ENCODE measurements at places on chromosomes 5 and 9.

DNA sequence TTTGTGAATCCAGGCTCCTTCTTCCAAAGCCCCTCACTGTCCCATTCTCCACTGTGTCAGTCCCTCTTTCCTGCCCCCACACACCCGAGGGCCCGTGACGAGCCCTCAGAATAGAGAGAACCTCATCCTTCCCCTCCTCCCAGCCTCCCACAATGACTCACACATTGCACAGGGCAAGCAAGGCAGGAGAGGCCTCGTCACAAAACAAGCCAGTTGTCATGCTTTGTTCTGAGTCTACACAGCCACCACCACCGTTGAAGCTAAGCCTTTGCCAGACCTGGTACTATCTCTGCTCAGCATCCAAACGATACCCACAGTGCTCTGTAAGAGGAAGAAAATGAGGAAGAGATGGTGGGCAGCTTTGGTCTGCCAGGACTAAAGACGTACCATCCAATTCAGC lies 142.2 kb upstream of the ZNF366 start:
- DNase-seq: no peak

DNA sequence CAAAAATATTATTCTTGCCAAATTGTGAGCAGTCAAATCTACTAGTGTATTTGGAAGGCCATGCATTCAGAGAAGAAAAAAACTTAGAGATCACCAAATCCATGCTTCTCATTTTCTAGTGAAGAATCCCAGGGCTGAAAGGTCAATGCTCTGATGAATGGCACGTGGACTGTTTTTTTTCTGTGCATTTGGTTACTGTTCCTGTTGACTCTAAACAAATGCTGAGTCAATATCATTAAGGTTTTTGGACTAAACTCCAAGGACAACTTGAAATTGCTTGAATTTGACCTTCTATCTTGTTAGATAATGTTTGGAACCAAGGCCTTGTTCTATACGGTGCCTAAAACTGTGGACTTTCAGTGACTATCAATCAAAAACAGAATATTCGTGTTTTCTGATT lies 142.2 kb downstream of the OSTF1 start:
- no peak for DNase-seq

- no peak for DNase-seq
These were observed 36.5 kb downstream of the KIF2A start for GRCh38 chr5:62342476-62342837.

- no peak for DNase-seq
These were observed 1028.6 kb downstream of the CDH9 start for GRCh38 chr5:26009742-26010141.

DNA sequence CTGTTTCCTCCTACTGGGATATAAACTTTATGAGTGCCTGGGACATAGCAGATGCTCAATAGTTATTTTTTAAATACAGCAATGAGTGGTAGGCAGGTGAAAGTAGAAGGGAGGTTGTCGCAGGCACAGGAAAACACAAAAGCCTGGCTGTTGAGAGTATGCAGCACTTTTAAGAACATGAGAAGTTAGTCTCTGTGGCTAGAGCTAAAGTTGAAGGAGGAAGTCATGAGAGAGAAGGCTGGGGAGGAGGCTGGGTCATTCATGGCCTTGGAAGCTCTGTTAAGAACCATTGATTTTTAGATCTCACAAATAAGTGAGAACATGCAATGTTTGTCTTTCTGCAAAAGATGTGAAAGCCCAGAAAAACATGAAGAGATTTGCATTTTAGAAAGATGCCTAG lies 126.7 kb downstream of the PRKACG start:
- no peak for DNase-seq

DNA sequence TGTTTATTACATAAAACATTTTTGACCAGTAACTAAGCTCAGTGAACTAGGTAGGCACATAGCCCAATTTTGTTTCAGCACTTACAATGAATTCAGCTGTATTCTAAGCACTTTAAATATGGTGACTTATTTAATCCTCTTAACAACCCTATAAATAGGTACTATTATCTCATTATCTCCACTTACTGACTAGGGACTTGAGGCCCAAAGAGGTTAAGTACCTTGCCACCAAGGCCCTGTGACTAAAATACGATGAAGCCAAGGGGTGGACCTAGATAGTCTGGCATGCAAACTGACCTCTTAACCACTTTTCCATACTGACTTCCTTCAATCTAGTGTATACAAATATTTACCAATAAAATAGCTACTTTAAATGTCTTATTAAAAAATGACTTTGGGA lies 266.4 kb downstream of the ZNF608 start:
- DNase-seq: no peak

DNA sequence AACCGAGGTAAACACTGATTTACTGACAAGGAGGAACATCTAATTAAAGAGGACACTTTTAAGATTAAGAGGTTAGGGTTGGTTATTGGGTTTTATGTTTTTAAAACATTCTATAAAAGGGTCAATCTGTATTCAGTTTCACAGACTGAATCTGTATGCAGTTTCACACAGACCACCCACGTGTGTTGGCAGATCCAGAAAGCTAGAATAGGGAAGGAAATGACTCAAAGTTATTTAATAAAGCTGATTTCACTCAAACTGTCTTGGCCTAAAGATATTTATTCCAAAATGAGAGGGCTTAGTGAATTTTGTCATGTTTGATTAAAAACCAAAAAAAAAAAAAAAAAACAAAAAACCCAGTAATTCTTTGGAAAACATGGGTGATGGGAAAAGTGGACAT lies 140.2 kb downstream of the SLC24A2 start:
- DNase-seq: no peak

DNA sequence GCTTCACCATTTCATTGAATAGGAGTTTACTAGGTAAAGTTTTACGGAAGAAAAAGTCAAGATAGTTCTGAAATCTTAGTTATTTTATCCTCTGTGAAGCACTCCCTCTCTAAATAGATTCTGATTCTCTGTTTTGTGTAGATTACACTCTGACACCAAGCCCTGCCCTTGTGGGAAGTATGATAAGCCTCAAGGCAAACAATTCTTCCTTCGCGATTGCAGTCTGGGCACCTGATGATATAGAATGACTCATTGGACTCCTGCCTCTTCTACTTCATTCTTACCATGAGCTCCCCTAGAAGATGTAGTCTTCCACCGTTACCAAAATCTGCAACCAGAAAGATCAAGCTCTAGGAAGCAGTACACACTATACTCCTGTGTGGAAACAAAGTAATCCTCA lies 626.9 kb upstream of the PTGER4 start:
- peak; percentile 86 for DNase-seq

- no peak for DNase-seq
These were observed 289.9 kb downstream of the RAB3C start for GRCh38 chr5:58872670-58873273.

DNA sequence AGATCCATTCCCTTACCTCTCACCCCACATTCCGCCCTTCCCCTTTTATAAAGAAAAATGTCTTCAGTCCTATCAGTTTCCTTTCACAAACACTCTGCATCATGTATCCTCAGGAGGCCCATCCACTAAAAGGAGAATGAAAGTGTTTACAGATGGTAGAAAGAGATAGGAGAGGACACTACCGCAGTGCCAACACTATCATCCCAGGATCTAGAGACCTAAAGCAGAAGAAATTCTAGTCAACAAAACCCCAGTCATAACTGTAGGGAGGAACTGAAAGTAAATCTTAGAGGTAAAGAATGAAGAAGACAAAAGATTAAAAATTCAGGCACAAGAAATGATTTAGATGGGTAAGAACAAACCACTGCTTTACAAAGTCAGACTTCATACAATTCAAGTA lies 114.1 kb downstream of the MLLT3 start:
- DNase-seq: peak; percentile 62

GRCh38 chr9:33332011-33332410 lies 41.7 kb downstream of the NFX1 start:
- no peak for DNase-seq

GRCh38 chr5:132737982-132738681 lies 786 bp upstream of the KIF3A start:
- no peak for DNase-seq

GRCh38 chr5:4018007-4018406 lies 422.4 kb downstream of the IRX1 start:
- DNase-seq: no peak

GRCh38 chr5:82639393-82640144 lies 361.4 kb upstream of the RPS23 start:
- DNase-seq: no peak

DNA sequence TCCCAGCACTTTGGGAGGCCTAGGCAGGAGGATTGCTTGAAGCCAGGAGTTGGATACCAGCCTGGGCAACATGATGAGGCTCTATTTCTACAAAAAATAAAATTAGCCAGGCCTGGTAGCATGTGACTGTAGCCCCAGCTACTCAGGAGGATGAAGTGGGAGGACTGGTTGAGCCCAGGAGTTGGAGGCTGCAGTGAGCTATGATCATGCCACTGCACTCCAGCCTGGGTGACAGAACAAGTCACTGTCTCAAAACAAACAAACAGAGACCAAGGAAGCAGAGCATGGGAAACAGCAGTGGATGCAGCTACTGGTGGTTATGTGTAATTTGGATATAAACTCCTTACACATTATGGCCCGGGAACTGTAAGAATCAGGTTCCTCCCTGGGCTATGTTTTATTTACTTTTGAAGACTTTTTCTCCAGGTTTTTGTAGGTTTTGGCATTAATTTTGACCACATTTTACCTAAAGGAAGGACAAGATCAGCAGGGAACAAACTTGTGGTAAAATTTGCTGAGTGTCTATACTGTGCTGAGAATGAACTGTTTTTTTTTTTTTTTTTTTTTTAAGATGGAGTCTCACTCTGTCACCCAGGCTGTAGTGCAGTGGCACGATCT lies 8.3 kb downstream of the KIF2A start:
- no peak for DNase-seq

DNA sequence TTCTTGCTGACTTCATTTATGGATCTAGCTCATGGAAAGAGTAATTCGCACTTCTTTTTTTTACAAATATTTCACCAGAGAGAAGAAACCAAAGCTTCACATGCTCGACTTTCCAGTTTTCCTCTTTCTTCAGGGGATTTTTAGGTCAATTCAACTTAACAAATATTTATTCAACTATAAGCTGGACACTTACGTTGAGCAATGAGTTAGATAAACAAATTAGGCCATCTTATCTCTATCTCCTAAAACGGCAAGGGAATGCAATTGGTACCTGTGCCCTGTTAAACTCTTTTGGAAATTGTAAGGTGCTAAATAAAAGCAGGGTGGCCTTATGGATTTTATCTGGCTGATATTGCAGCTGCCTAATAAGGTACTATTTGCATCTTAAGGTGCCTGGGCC lies 145.1 kb upstream of the RAI14 start:
- no peak for DNase-seq

DNA sequence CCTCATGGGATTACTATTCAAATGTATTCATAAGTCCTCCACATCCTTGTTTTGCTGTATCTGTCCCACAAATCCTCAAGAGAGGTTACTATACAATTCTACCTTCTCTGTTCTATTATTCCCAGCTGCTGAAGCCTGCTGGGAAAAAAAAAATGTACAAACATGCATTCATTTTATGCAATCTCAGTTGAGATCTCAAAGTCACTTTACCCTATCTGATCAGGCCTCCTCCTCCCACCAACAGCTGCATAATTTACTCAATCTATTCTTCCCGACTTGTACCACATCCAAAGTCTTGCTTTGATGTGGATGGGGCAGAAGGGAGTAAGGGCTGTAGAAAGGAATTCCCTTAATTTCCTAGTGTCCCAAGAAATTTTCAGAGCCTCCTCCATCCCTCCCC lies 28.6 kb downstream of the PSIP1 start:
- no peak for DNase-seq

GRCh38 chr9:1875251-1875851 lies 139.8 kb upstream of the SMARCA2 start:
- DNase-seq: no peak

DNA sequence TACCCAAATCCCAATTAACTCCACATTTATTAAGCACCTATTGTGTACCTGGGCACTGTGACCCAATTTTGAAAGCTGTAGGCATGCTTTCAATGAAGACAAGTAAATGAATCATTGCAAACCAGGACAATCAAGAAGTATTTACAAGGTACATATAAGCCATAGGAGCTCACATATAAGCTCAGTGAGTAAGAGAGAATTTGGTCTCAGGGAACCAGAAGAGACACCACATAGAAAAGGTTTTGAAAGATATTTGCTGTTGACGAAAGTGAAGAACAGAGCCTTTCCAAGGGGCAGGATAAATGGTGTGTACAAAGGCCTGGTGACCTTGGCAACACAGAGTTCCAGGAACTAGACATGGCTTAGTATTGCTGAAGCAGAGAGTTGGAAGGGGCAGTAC lies 187.6 kb downstream of the CD180 start:
- DNase-seq: no peak

GRCh38 chr9:128723352-128723865 lies 518 bp downstream of the ZDHHC12 start:
- DNase-seq: no peak

DNA sequence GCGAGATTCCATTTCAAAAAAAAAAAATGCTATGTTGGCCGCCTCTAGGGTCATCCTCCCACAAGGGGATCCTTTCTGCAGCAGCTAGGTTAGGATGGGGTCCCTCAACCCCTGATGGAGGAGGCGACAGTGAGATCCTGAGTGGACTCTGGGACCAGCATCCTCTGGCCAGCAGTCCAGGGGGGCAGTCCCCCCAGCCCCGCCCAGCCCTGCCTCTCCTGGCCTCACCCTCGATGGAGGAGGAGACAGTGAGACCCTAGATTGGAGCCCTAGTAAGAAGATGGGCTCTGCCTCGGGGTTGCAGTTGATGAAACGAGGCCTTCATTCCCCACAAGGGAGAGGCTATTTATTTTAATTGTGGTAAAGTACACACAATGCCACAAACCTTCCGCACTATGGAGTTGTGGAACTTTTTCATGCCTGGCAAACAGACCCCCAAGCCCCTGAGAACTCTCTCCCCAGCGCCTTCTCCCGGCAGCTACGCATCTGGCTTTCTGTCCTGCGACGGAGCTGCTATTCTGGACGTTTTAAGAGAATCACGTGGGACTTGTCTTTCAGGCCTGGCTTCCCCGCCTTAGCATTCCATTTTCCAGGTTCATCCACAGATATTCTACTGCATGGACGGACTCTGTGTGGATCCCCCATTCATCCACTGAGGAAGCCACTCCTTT lies 15.8 kb downstream of the VAV2 start:
- DNase-seq: no peak

DNA sequence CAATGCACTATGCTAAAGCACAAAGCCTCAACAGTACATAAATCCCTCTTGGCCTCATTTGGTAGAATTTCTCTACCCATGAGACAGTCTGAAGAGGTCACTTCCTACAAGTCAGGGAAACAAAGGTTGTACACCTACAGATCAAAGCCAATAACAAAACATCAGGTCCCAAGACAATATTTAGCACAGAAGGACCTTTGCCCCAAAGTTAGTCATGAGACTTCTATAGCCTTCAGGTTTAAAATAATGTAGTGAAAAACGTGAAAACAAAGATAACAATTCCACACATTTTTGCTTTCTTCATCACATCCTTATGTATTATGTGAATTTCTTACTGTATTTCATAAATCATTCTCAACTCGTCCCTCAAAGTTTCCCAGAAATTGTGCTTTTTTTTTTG lies 15.8 kb downstream of the AFF4 start:
- no peak for DNase-seq

GRCh38 chr9:23934291-23934906 lies 108.4 kb upstream of the ELAVL2 start:
- DNase-seq: no peak

- DNase-seq: no peak
These were observed 421.3 kb downstream of the TLE1 start for GRCh38 chr9:81268048-81268447.
